AG20443 (cell line): ENCODE measurements at places on chromosomes 11 and 22.

DNA sequence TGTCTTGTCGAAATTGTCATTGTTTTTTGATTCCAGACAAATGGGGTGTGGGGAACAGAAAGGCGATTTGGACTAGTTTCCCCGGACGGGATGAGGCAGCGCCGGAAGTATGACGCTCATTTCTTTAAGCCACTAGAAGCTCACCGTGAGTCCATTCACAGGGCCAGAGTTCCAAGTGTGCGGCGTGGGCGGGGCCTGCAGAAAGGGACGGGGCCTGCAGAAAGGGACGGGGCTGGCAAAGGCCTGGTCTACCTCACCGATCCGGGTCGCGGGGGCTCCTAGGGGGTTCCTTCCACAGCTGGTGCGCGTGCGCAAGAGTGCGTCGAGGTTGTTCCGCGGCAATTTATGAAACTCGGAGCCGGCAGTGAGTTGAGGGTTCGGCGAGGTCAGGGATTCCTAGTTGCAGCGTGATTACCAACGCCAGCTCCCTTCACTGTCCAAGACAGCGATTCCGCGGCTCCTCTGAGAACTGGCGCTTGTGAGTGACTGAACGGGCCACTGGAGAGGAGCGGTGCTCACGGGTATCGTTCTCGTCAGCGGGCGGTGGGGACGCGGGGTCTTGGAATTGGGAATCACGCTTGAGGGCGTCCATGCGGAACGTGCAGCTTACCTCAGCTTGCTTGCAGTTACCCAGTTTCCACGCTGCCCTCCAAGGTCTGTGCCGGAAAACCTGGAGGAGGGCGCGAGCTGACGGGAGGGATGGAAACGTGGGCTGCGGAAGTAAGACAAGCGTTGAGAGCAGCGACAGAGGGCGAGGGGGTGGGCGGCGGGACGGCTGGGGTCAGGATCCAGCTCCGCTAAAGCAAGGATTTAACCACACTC lies at the start of gene ZNF215:
Gene ZNF215, plus strand, starts transcription at position 219 of the 822 bp plus-strand sequence. CDS start 5,847 bp downstream, outside the sequence.
- peak; percentile 92 for DNase-seq

GRCh38 chr11:71426413-71426812 lies 21.8 kb downstream of the DHCR7 start:
- no peak for DNase-seq

GRCh38 chr22:45971408-45972028 lies 5.4 kb downstream of the WNT7B start:
- no peak for DNase-seq

- no peak for DNase-seq
Measured at GRCh38 chr11:118868659-118869058, 15.0 kb upstream of the CXCR5 start.

DNA sequence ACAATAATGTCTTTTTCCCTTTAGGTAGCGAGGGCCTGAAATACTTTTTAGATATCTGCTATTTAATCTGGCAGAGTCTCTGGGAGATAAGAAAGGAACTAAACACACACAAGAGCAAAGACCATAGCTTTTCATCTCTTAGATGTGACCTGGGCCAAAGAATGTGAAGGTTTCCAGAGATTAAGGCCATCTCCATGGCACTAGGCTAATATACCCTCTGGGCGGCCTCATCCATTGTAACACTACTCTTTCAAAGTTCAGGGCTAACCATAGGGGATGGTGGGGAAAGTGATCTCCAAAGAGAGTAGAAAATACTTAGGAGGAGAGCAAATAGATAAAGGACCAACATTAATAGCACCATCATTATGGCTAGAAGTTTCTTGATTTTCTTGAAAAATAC lies 326.4 kb downstream of the LRRC4C start:
- DNase-seq: no peak

DNA sequence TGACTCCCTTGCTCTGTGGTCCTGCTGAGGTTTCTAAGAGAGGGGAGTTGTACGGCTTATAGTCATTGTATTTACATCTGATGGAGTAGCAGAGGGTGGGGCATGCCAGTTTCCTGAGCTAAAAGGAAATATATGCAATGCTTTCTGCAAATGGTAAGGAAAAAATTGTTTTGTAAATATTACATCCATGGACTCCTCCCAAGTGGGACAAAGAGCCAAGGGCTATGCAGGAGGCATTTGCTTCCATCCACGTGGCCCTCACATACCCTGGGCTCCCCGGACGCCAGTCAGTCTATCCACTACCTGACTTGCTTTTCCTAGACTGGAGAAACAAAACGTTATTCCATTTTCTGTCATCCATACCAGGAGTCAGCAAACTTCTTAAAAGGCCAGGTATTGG lies 59.7 kb upstream of the PITPNB start:
- DNase-seq: no peak

- no peak for DNase-seq
Measured at GRCh38 chr11:90364527-90364926, 141.7 kb upstream of the CHORDC1 start.

- no peak for DNase-seq
Measured at GRCh38 chr11:125110506-125110905, 920 bp downstream of the TMEM218 start.

- no peak for DNase-seq
Measured at GRCh38 chr11:117877120-117877784, 794 bp upstream of the FXYD6 start.

GRCh38 chr11:20912922-20913512 lies 243.6 kb downstream of the NELL1 start:
- no peak for DNase-seq

DNA sequence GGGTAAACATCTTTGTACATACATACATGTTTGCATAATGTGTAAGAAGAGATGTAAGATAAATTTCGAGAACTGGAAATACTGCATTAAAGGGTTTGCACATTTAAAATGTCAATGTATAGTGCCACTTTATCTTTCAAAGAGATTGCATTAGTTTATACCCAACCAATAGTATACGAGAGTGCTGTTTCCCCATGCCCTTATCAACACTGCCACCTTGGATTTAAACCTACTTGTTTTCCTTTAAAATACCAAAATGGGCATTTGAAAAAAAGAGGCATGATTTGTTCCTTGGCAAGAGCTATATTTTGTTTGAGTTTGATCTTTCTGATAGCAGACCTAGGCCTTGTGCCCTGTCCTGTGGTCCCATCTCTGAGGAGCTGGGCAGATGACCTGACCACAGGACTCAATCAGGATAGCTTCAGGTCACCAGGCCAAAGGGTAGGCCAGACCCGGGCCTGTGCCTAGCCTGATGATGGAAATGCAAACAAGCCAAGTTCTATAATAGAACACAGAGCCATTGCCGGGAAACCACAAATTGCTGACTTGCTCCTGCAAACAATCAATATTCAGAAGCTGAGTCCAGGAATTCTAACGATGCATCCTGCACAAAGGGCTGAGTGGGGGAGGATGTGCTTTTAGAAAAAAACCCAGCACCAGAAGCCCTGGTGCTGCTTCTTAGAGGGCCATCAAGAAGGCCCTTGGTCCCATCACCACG lies 16.9 kb upstream of the ALG8 start:
- no peak for DNase-seq

DNA sequence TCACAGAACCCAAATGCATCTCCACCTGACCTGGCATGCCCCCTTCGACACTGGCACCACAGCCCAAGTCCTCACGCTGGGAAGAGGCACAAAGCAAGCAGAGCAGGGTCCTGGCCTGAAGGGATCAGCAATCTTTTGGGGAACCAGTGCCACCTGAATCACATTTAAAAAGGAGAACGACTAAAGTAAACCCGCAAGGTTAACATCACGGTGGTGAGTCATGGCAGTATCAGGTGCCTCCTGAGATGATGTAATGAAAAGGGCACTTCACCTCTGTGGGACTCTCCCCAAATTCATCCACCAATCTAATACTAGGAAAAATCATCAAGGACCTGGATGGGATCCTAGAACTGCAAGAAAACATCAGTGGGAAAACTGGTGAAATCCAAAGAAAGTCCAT lies 44.9 kb downstream of the PACSIN2 start:
- no peak for DNase-seq

- no peak for DNase-seq
Measured at GRCh38 chr11:75780888-75781287, 12.3 kb downstream of the DGAT2 start.

DNA sequence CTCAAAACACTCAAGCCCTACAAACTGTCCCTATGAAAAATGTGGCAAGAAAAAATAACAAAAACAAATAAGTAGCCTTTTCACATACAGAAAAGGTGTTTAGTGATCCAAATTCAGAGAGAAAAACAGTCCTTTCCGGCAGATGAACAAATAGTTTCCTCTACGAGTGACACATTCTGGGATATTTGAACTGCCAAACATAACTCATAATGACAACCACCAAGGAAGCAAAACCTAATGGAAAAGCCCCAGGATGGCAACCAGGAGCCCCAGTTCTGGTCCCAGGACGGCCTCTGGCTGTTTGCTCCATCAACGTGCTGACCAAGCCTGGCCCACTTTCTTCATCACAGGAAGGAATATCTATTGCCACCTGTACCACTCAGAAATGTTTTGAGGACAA lies 6.0 kb downstream of the PACSIN2 start:
- peak; percentile 2 for DNase-seq

- no peak for DNase-seq
Measured at GRCh38 chr11:76453248-76453647, 8.4 kb downstream of the EMSY start.

DNA sequence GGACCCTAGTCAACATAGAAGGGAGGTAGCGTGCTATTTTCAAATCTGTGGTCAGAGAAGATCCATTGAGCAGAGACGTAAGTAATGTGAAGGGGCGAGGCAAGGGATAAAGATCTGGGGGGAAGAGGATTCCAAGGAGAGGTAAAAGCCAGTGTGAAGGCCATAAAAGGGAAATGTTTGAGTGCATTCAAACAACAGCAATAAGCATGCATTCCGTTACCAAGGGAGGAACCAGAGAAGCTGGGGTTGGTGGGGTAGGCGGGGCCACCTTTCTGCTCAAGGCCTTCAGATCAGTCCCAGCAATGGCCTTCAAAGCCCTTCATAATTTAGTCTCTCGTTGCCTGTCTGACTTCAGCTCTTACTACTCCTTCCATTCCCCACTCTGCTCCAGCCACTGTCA lies 18.4 kb upstream of the SMPD1 start:
- DNase-seq: no peak

- DNase-seq: peak; percentile 29
Measured at GRCh38 chr11:6681949-6682348, 1.2 kb downstream of the MRPL17 start.

DNA sequence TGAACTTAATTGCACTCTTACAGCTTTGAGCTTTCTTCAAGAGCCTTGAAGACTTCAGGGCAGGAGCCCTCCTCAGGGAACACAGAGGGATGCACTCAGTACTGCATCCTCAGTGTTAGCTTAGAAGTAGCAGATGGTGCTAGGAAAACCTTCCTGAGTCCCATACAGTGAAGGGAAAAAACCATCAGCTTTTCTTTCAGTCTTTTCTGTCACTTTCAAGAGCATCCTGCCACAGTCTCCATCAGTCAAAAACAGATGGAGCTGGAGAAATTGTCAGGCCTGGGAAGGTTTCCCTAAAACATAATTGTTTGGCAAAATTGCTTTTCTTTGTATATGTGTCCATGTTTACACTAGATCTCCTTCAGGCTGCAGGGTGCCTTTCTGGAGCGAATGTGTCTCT lies 384.1 kb downstream of the NELL1 start:
- no peak for DNase-seq

DNA sequence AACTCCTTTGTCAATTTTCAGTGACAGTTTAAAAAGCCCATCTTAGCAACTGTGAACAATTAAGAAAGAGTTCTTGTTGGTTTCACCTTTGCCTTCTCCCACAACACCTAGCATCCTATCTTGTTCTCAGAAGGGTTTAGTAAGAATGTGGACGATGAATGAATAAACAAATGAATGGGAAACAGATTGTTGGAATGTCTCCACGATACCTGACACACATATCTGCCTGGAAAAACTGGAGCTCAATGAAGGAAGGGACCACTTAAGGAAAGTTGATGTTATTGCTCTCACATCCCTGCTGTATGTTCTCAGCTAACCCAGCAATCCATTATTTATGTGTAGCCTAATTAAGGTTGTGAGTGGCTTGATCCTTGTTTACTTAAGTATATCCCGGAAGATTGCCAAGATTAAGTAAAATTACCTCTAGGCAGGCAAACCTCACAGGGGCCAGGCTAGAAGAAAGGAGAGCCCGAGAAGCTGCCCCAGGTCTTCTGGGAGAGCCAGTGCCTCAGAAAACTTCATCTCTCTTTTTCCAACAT lies 286.4 kb downstream of the NXPE2 start:
- no peak for DNase-seq

DNA sequence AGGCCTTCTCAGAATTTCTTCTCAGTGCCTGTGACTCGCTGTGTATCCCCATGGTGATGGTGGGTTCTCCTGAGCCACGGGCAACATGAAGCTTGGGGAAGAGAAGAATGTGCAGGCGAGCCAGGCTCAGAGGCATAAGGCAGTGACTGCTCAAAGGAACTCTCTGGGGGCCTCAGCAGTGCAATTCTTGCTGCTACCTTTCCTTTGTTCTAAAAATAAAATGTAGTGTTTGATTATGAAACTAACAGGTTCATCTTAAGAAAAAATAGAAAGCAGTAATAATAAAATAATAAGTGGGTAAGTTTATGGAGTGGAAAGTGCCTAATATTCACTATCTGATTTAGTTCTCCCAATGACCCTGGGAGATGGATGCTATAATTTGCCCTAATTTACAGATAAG lies 46.7 kb downstream of the MEI1 start:
- DNase-seq: no peak

- DNase-seq: peak; percentile 82
Measured at GRCh38 chr11:95147364-95147905, 57.8 kb downstream of the ENDOD1 start.

- DNase-seq: peak; percentile 11
Measured at GRCh38 chr22:50153056-50153755, 17.3 kb upstream of the PANX2 start.

DNA sequence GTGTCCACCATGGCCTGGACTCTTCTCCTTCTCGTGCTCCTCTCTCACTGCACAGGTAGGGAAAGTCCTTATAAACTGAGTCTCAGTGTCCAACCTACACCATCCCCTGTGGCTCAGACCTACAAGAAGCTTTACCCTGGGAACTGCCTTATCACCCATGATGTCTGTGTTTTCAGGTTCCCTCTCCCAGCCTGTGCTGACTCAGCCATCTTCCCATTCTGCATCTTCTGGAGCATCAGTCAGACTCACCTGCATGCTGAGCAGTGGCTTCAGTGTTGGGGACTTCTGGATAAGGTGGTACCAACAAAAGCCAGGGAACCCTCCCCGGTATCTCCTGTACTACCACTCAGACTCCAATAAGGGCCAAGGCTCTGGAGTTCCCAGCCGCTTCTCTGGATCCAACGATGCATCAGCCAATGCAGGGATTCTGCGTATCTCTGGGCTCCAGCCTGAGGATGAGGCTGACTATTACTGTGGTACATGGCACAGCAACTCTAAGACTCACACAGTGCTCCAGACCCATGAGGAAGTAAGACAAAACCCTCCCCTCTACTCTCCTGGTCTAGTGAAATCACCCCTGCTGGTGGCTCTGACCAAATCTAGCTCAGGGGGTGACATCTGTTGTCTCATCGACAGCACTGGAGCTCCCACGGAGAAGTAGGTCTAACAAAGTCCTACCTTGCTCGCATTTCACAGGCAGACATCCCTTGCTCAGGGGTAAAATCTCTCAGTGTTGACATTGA lies 74.3 kb downstream of the VPREB1 start:
- DNase-seq: no peak

- DNase-seq: peak; percentile 4
Measured at GRCh38 chr11:4191031-4191571, 96.5 kb downstream of the RRM1 start.

- peak; percentile 82 for DNase-seq
Measured at GRCh38 chr11:61551634-61552033, 29.2 kb downstream of the SYT7 start.
